CD4-positive, alpha-beta T cell treated with Interleukin-15 for 4 hours (primary cell): ENCODE measurements at places on chromosomes 7 and 10.

DNA sequence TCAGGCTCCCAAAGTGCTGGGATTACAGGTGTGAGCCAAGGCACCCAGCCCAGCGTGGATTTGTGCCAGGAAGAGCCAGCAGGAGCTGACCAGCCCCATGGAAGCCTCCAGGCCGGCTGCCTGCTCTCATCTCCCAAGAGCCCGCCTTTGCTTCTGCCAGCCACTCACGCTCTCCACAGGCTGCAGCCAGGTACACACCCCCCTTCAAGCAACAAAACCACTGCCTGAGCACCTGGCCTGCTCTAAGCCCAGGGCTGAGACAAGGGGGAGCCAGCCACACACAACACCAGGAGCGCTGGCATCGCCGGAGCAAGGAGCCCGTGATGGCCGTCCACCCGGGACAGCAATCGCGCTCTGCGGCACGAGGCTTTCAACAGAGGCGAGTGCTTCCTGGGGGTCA, 34.5 kb downstream of the MAD1L1 start:
- no peak for DNase-seq

DNA sequence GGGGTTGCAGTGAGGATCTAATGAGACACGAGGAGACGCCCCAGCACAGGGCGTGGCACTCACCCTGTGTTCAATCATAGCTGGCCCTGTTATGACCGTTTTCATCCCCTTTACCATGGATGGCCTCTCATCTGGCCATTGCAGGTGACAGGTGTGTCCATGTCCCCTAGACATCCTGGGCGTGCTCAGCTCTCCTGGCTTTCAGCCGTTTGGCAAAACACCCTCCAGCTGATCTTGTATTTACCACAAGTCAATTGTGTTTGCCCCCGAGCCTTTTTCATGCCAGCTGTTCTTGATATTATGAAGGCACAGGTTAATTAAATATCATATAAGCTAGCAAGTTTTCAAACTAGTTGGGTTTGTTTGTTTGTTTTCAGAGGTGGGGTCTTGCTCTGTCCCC, 97.1 kb downstream of the CHST15 start:
- DNase-seq, result no peak

DNA sequence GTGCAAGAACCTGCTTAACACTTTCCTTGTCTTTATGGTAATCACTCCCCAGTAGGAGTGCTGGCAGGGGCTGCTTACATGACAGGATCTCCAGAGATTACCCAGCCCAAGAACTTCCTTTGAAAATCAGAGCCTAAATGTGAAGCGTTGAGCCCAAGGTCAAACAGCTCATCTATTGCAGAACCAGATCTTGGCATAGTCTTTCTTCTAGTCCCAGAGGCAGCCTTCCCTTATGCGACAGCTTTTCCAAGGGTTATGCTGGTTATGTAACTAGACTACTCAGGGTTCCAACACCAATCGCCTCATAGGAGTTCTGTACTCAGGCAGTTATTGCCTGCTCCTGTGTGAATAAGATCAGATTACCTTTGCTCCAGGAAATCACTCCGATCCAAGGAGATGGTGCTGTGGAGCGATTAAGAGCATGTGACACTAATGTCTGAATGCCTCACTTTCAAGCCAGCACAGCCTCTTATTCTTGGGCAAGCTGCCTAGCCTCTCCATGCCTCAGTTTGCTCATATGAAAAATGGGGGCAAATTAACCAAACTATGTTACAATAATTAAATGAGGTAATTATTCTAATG, 8.4 kb upstream of the LGI1 start:
- DNase-seq, result no peak

DNA sequence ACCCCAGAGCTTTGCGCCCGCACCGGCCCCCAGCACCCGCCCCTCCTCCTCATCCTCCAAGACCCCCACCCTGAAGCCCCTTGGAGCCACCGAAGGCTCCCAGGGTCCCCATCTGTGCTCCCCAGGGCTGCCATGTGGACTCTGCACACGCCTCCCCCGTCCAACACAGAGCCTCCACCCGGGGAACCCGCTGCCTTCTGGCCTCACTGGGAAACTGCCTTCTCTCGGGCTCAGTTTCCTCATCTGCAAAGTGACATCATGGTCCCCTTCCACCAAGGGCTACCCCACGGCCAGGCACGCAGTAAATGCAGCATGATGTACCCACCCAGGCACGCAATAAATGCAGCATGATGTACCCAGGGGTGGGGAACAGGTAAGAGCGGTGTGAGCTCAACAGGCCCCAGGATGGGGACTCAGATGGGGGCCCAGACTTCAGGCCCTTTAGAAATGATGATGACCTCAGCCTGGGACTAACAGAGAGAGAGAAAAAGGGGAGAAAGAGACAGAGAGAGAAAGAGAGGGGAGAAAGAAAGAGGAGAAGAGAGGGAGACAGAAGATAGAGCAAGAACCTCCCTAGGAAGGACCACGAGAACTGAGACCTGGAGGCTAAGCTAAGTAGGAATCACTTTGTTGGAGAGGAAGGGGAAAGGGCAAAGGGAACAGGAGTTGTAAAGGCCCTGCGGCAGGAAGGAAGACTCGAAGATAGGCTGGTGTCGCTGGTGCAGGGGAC, 2.5 kb upstream of the MICALL2 start:
- no peak for DNase-seq

GRCh38 chr7:4103352-4104091, 578.6 kb upstream of the FOXK1 start:
- no peak for DNase-seq

DNA sequence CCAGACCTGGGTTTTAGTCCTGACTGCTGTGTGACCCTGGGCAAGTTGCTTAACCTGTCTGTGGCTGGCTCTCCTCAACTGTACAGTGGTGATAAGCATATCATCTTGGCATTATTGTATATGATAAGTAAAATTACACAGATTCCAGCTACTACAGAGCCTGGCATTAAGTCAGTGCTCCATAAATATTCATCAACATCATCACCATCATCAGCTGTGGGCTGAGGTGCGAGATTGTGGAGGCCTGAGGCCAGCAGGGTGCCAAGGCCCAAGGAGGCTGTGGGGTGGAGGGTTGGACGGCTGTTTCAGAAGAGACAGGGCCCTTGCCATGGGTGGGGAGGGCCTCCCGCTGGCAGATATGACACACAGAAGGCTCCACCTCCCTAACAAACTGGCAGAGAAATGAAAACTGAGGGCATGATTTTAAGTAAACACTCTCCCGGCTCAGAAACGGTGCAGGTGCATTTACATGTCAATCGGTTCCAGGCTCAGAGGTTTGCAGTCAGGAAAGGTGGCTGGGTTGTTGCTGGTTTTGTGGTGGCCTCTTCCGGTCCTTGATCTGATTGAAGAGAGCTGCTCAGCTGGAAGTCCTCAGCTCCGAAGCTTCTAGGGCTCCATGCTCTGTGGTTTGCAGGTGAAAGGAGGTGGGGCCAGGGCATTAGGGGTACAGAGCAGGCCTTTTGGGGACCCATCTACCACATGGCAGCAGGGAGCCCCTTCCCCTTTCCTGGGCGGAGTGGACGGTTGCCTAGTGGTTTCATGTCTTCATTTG, 10.2 kb downstream of the CRYGN start:
- DNase-seq, result peak; percentile 63

DNA sequence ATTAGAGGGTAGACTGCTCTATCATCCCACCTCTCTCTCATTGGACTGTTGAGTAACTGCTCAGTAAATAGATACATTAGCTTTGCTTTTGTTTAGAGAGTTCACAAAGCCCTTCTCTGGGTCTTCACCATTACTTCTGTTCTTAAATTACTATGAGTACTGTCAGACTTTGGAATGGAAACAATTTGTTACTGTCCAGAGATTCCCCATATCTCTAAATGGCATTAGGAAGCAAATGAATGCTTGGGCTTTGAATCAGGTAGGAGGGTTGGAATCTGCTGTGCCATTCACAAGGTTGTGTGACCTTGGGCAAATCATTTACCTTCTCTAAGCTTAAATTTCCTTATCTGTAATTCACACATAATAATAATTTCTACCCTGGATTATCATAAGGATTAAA, 541.0 kb upstream of the FZD8 start:
- DNase-seq, result no peak

- DNase-seq, result no peak
Measured at GRCh38 chr10:18683427-18683826, 24.2 kb downstream of the ARL5B start.

DNA sequence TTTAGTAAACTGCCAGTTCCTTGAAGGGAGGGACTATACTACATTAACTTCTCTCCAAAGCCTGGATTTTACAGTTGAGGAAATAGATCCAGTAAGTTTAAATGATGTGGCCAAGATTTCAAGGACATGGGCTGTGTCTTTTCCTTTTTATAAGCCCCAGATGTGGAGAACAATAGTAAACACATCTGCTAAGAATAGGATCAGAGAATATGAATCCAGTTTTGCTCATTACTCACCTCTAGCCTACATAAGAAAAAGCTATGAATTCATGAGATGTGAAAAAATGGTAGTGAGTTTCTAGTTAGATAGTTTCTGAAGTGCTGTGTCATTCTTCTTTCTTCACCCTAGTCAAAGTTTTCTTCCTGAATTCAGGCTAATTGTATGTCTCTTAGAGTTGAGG, 38.6 kb downstream of the MAGI2 start:
- DNase-seq, result no peak

GRCh38 chr7:22666732-22667131, 60.3 kb upstream of the IL6 start:
- DNase-seq, result no peak

- no peak for DNase-seq
Measured at GRCh38 chr7:149733924-149734790, 39.2 kb downstream of the ZNF467 start.

- no peak for DNase-seq
Measured at GRCh38 chr7:73518470-73518869, 3.6 kb downstream of the BAZ1B start.

DNA sequence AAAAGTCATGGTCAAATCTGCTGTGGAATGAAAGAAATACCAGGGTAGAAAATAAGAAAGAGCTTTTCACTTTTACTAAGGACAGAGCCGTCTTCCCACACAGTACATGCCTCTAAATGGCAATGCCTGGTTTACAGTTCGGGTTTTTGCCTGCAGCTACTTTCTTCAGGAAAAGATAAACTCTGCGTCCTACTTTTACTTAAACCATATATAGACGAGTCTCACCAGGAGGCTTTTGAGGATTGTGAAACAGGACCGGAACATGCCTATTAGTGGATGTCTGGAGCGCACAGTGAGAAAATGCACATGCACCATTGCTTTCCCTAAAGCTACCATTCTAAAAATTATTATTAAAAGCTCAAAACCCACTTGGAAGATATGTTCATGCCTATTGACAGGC, 70.5 kb downstream of the KLF6 start:
- no peak for DNase-seq

- DNase-seq, result no peak
Measured at GRCh38 chr10:72010234-72010973, 46.2 kb downstream of the CHST3 start.

DNA sequence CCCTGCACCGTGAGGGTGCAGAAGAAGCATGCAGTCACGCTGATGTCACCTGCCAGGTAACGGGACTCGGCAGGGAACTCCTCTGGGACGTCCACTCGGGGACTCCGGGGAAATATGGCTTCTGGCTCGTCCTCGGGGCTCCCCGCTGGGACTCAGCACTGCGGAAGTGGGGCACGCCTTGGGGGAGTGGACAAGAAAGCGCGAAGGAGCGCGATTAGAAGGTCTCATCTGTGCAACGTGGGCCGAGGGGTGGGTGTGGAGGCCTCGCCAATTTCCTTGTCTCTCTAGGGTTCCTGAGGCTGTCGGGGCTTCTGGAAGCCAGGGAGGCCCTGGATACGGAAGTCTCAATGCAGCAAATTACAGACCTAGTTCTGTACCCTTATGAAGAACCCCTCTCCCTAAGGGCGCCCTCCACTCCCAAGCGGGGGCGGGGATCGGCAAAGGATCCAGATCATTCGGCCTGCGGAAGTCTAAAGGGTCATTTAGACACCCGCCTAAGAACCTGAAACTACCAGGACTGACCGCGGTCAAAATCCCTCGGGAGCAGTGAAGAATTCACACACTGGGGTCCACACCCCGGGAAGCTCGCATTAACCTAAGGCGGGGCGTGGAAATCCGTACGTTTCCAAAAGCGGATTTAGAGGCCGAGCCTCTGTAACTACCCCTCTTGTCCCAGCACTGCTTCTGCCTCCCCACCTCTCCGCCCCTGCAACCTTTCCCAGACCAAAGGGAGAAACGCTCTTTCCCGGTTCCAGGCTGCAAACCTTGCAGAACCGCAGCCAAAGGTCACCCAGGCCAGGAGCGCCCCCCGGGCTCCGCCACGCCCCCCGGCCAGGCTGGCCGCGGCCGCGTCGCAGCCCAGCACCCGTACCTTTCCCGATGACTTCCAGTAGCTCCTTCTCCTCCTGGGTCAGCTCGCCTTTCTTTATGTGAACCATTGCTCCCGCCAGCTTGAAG, 640 bp downstream of the ANKMY2 start:
- peak; percentile 49 for DNase-seq

DNA sequence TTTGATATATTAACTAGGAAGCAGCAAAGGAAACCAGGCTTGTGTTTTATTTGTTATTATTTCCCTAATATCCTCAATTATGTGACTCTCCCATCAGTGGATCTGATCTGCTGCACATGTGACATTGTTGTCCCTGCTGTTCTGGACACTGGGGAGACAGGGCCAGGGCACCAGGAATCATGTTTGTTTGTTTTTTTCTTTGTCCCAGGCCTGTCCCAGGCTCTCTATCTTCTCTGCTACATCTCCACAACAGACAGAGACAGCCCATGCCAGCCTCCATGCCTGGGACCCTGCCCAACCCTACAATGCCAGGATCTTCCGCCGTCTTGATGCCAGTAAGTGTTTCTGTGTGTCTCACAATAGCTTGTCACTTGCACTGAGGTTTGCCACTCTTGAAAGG, 239.6 kb downstream of the TRIL start:
- DNase-seq, result no peak

GRCh38 chr7:127158659-127159058, 94.1 kb downstream of the GRM8 start:
- DNase-seq, result no peak

GRCh38 chr10:95466436-95466835, 94.7 kb downstream of the SORBS1 start:
- no peak for DNase-seq

DNA sequence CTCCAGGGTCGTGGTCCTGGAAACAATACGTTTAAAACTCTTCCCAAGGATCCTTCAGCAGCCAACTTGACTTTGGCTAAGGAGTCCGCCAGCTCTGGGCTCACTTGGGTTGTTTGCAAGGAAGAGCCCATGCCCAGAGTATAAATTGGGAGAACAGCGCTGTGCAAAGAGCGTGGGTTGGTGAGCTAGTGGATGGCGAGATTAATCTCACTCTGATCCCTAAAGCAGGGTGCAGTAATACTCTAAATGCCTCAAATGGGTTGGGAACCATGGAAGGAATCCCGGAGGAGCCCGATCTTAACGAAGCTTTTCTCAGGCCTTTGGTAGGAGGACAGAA, 495 bp upstream of the SDHAF3 start:
- no peak for DNase-seq

DNA sequence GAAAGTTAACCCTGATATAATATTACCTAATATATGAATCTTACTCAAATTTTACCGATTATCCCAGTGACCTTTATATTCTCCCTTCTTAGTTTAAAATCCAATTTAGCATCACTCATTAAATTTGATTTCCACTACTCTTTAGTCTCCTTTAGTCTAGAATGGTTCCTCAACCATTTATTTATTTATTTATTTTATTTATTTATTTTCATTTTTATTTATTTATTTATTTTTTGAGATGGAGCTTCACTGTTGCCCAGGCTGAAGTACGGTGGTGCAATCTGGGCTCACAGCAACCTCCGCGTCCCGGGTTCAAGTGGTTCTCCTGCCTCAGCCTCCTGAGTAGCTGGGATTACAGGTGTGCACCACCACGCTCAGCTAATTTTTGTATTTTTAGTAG, 92.8 kb downstream of the LCOR start:
- no peak for DNase-seq
